Renal pelvis (tissue), 12 donors: ENCODE measurements at places on chromosomes 5 and 9. TPM values are rescaled to one million over a fixed set of nuclear protein-coding genes. Genes with fewer than 3 reads are reported as not detected.

- no peak for DNase-seq
These were observed 28.8 kb upstream of the TRIM32 start for GRCh38 chr9:116658265-116658664.

GRCh38 chr5:138583984-138584637 lies 8.9 kb upstream of the HSPA9 start:
- DNase-seq, result no peak

The FGD3 gene
- 6.8 TPM for polyA plus RNA-seq

The PCDHB7 gene
- 3.5 TPM for polyA plus RNA-seq

The SPATA31E1 gene
- polyA plus RNA-seq, result not detected
